Panc1 (cell line): ENCODE measurements at places on chromosomes 5 and 9. TPM values are rescaled to one million over a fixed set of nuclear protein-coding genes. Genes with fewer than 3 reads are reported as not detected.

Gene VLDLR
- 2.1 TPM for total RNA-seq

Gene IL4
- total RNA-seq, result not detected

Gene TAF11L5
- total RNA-seq, result not detected

Gene MED22
- 26.2 TPM for total RNA-seq

Gene ELAVL2
- total RNA-seq, result not detected

Gene DBN1
- total RNA-seq, result 195 TPM

Gene ADCY2
- 0.13 TPM for total RNA-seq
